Renal cortical epithelial cell (primary cell): ENCODE measurements at places on chromosomes 3 and 15.

GRCh38 chr3:108388136-108389132 is 92.1 kb downstream of the HHLA2 start:
- DNase-seq = no peak

DNA sequence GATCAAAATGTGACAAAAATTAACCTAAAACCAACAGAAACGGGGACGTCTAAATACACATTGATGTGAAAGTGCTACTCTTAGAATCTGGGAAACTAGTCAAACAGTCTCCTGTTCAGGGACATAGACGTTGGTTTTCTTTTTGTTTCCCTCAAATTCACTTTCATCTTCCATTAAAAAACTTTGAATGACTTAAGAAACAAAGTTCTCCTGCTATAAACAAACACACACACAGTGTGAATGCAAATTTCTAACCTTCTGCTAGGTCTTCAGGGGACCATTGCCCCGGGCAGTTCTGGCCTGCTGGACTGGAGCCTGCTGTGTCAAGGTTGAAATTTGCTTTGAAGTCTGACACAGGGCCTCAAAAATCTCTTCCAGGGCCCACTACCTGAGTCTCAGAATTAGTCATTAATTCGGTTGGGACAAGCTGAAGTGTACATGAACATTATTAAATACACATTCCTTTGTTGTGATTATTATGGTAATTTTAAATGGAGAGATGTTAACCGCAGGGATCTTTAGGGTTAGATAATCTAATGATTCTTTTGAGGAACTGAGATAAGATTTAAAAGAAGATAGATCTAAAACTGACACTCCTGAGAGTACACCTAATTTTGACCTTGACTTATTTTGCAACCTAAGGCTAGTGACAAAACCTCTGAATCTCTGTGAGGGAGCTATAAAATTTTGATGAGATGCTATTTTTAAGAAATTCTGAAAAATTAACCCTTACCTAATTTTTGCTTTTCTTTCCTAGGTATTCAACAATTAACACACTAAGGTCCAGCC is 1260.4 kb downstream of the ROBO1 start:
- DNase-seq = peak; percentile 81

DNA sequence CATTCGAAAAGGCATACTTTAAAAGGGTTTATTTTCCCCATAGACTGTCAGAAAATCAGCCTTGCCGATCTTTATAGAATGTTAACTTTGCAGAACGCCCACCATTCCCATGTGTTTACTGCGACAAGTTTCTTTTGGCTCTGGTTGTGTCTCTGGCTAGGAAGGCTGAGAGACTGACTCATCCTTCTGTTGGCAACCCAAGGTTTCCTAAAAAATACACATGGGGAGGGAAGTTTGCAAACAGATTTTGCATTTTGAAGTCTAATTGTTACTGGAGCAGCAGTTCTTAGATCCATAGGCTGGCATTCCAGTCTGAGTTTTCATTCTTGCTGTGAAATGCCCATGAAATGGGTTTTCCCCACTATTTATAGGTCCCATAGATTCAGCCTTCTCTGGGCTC is 37.9 kb upstream of the MINAR1 start:
- DNase-seq = no peak

- no peak for DNase-seq
Measured at GRCh38 chr15:62485170-62485720, 320.2 kb upstream of the C2CD4B start.

DNA sequence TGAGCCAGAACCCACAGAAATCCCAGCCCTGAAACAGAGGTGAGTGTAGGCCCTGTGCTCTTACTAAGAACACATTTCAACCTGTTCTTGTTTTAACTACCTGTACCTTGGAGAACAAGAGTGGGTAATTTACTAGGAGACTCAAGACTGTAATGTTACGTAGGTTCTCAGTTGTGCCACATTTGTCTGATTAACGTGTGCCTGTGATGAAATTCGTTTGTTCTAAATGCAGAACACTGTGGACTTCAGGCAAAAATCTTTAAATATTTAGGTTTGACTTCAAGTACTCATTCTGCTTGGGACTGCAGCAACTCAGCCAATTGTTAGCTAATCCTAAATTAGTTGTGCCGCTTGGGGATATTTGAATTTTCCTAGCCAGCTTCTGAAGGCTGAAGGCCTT is 28.3 kb downstream of the GTF2E1 start:
- no peak for DNase-seq

GRCh38 chr15:41622901-41623300 is 37.3 kb upstream of the MGA start:
- DNase-seq = no peak

DNA sequence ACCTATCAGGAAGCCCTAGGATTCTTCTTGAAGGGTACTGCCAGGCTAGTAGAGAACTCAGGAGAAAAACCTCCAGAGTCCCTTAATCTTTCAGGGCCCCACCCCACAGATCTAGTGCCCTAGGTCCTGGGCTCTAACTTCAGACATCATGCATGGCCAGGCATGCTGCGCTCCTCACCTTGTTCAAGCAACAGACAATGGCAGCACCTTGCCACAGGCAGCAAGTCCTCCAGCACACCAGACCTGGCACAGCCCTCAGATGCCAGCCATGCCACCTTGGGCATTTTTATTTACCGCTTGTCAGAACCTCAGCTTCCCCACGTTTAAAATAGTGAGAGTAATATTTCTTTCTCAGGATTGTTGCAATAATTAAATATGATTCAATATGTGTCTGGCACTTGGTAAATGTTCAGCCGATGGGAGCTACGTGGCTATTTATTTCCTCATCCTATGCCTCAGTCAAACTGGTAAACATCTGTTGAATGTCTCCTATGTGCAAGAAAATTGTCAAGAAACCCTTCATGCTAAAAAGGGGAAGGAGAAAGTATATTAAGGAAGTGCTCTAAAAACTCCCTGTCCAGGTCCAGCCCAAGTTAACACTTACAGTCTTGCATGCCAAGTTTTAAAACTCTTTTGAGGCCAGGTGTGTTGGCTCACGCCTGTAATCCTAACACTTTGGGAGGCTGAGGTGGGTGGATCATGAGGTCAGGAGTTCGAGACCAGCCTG is 14.5 kb upstream of the CCR1 start:
- DNase-seq = no peak

DNA sequence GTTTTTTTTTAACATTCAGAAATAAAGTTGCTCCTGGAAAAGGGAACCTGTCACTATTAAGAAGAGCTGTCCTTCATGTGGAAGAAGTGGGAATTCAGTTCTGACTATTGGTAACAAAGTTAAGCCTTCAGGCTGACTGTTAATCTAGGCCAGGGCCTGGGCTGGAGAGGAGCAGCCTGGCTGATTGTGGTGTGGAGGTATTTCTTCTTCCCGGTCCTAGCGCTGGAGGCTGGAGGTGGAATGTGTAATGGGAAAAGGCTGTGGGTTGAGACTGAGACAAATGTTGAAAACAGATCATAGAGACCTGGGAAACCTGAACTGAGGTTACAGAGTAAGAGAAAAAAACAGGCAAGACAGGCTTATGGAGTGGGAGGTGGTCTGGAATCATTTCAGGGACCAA is 23.8 kb upstream of the SH3BP5 start:
- DNase-seq = no peak

DNA sequence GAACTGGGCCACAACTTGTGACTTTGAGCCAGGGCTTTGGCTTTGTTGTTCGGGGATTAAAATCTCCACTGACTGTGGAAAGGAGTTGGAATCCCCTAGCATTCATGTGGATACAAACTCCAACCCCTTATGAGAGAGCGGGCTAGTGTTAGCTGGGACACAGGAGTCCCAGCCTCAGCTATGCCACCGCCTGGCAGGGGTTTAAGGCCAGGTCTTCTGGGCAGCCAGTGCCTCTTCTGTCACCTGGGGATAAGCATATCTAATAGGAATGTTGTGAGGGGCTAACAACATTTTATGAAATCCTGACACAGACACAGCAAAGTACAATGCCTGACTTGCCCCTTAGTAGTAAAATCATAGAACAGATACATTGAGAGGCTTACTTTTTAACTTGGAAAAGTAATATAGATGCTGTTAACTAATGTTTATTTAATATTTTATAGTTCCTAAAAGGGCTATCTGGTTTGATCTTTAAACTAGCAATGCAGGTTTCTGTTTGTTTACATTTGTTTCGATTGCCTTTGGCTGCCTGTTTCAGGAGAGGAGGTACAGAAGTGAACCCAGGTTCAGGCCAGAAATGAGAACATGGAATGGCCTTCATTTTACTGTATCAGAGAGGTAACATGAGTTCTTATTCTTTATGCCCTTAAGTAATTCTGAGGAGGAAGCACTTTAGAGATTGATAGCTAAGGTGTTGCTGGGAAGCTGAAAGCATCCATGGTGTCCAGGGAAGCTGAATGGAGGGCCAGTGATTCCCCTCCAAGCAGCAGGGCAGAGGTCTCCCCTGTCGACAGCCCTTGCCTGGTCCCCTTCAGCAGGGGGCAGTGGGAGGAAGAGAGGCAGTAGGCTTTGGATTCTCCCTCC is 8.7 kb downstream of the GPR160 start:
- DNase-seq = no peak

DNA sequence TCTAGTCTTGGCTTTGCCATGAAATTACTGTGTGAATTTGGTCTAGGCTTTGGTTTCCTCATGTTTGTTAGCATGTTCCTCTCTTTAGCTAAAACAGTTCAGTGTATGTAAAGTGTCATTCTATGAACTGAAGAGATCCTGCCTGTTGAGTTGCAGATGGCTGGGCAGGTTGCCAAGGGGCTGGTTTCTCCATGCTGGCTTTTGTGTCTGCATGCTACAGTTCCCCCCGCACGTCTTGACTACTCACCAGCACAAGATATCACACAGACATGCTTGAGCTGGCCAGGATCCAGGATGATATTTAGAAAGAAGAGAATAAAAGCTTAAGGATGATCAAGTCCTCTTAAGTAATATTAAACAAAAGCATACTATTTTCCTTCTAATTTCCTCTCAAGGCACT is 90.2 kb downstream of the CERS3 start:
- DNase-seq = peak; percentile 7

- DNase-seq = peak; percentile 64
Measured at GRCh38 chr3:17478673-17479072, 263.8 kb downstream of the TBC1D5 start.

DNA sequence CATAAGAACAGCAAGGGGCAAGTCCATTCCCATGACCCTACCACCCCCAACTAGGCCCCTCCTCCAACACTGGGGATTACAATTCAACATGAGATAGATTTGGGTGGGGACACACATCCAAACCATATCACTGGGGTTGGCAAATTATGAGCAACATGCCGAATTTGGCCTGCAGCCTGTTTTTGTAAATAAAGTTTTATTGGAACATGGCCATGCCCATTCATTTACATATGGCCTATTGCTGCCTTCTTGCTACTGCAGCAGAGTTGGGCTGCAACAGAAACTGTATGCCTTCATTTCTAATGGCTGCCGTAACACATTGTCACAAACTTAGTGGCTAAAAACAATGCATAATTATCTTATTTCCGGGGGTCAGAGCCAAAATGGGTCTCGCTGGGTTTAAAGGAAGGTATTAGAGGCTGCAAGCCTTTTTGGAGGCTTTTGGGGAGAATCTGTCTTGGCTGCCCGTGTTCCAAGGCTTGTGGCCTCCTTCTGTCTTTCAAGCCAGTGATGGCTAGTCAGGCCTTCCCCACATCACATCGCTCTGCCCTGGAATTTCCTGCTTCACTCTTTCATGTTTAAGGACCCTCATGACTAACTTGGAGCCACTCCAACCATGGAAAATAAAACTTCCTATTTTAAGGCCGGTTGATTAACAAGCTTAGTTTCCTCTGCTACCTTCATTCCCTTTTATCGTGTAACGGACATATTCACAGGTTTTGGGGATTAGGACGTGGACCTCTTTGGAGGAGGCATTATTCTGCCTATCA is 428.5 kb upstream of the PROK2 start:
- no peak for DNase-seq

GRCh38 chr3:30324587-30324986 is 281.8 kb upstream of the TGFBR2 start:
- peak; percentile 99 for DNase-seq

GRCh38 chr3:107988460-107989175 is 102.2 kb downstream of the CD47 start:
- DNase-seq = peak; percentile 80

- peak; percentile 97 for DNase-seq
Measured at GRCh38 chr3:70982700-70983140, 600.8 kb downstream of the FOXP1 start.

- no peak for DNase-seq
Measured at GRCh38 chr3:197899833-197900478, 50.0 kb upstream of the RPL35A start.

- no peak for DNase-seq
Measured at GRCh38 chr3:142968319-142969025, 5.0 kb upstream of the PAQR9 start.

- no peak for DNase-seq
Measured at GRCh38 chr3:70774641-70775040, 462.2 kb upstream of the MDFIC2 start.

DNA sequence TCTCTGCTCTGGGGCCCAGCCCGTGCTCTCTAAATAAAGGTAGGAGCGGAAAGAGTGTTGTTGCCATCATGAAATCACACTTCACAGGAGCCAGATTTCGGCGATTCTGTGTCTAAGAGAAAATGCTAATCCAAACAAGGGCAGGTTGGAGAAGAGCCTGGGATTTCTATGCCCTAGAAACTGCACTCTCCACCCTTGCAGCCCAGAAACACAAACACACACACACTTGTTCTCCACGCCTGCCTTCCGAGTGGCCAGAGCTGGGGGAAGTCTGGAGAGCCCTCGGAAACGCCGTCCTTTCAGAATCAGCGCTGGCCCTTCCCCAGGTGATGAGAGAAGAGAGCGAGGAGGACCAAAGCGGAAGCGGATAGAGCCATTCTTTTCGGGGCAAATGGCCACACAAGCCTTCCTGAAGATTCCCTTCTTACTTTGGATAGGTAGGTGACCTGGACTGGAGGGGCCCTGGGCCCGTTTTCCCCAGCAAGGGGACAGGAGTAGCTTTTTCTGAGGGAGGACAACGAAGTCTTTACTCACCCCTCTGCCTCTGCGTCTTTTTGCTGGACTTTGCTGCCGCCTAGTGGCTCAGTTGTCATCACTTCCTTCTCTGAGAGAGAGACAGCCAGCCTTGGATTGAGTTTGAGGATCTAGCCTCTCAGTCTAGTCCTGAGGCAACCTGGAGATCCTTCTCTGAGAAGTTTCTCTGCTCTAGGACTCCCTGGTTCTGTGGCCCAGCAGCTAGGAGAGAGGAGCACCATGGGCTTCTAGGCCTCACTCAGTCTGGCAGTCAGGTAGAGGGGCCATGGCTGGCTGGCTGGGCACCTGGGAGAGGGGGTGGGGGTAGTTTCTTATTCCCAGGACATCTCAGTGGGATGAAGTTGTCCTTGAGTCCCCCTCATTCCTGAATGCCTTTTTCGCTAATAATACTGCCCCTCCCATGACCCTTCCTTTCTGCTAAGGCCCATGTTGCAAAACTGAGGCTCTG is 37.7 kb downstream of the SENP8 start:
- peak; percentile 82 for DNase-seq

GRCh38 chr3:196688349-196688748 is 23.7 kb downstream of the CEP19 start:
- DNase-seq = peak; percentile 15

GRCh38 chr3:106204160-106204868 is 335.5 kb upstream of the CBLB start:
- DNase-seq = peak; percentile 87
